ENCODE measurements at places on chromosomes 7 and 10.

DNA sequence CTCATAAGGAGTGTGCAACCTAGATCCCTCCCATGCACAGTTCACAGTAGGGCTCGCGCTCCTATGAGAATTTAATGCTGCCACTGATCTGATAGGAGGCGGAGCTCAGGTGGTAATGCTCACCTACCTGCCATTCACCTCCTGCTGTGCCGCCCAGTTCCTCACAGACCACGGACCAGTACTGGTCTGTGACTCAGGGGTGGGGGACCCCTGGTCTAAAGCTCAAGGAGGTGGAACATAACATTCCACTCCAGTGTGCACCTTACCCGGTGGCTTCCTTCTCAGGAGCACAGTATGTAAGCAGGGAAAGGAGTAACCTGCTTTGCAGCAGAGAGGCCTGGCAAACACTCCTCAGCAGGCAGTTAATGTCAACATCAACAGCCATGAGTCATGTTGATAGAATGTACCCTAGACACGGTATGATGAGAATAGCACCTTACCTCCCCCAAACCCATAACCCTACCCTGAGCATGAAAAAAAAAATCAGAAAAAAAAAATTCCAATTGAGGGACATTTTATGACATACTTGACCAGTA lies 273.5 kb downstream of the FGFR2 start:
- no peak for DNase-seq

- no peak for DNase-seq
These were observed 10.4 kb downstream of the PIK3CG start for GRCh38 chr7:106875508-106875907.

- DNase-seq = no peak
These were observed 333.9 kb downstream of the DNAJB6 start for GRCh38 chr7:157670490-157671357.

- DNase-seq = no peak
These were observed 73.9 kb downstream of the KIAA1549 start for GRCh38 chr7:138907201-138907847.

- DNase-seq = no peak
These were observed 31.8 kb upstream of the CARD11 start for GRCh38 chr7:3075441-3075840.

Measured in left renal cortex interstitium (tissue), 4 donors.